ENCODE measurements at places on chromosomes 16 and 17.
A peak's percentile ranks its signal among the peaks of the same experiment; 100 is the strongest.

- DNase-seq = no peak
These were observed 77.0 kb downstream of the CYTH1 start for GRCh38 chr17:78705071-78705470.

- no peak for DNase-seq
These were observed 24.8 kb downstream of the RANBP10 start for GRCh38 chr16:67781565-67781921.

DNA sequence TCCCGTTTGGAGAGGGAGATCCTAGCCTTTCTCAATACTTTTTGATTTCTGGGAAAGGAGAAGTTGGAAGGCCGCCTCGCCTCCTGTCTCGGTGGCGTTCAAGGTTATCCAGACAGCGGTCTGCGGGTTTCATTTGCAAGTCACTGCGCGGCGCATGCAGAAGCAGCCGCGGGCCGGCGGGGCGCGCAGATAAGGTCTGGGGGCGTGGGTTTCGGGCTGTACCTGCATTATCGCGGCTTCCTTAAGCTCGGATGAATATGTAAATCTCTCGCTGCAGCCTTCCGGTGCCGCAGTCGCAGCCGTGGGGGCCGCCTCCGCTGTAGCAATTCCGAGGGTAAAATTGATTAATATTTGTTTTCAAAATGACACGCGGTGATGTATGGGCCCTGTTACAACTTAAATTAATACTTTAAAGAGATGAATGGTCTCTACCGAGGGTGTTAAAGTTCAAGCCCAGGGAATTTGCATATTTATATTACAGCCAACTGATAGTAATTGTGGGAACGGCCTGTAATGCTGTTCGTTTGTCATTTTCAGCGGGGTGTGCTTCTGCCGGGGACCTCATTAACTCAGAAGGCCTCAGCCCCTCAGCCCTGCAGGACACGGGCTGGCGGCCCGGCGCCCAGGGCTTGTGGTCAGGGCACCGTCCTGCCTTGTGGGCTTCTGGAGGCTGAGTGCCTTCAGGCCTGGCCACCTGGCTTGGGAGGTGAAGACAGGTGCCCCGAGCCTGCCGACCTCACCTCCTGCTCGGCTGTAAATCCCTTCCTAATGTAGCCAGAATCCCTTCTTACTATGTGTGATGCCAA lies 99.4 kb downstream of the CYLD start:
- peak; percentile 82 for DNase-seq

GRCh38 chr16:3252967-3253366 lies 3.5 kb downstream of the MEFV start:
- no peak for DNase-seq

GRCh38 chr16:20839504-20839903 lies 33.2 kb downstream of the REXO5 start:
- DNase-seq = no peak

DNA sequence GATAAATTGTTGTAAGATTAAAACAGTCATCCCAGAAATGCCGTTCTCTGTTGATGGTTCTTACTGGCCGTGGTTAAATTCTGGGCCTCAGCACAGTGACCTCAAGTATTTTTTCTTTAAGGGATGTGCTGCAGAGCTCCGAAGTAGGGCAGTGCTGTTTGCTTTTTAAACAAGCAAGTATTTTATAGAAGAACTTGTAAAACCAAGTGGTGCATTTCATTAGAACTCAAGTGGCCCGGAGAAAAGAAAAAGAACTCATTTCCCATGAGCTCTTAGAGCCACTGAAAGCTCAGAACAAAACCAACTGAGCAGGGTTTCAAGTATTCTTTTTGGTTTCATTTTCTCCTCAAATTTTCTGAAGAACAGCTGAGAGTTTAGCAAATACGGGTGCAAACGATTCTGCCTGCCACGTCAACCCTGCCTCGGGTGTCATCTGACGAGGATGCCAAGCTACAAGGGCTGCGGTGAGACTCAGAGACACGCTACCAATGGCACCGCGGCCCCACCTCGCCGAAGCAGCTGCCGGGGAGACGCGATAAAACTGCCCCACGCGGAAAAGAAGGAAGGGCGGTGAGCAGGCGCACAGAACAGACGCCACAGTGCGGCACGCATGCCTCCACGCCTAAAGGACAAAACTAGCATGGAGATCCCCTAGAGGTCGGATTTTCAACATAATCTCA lies 6.3 kb downstream of the LMF1 start:
- DNase-seq = no peak

DNA sequence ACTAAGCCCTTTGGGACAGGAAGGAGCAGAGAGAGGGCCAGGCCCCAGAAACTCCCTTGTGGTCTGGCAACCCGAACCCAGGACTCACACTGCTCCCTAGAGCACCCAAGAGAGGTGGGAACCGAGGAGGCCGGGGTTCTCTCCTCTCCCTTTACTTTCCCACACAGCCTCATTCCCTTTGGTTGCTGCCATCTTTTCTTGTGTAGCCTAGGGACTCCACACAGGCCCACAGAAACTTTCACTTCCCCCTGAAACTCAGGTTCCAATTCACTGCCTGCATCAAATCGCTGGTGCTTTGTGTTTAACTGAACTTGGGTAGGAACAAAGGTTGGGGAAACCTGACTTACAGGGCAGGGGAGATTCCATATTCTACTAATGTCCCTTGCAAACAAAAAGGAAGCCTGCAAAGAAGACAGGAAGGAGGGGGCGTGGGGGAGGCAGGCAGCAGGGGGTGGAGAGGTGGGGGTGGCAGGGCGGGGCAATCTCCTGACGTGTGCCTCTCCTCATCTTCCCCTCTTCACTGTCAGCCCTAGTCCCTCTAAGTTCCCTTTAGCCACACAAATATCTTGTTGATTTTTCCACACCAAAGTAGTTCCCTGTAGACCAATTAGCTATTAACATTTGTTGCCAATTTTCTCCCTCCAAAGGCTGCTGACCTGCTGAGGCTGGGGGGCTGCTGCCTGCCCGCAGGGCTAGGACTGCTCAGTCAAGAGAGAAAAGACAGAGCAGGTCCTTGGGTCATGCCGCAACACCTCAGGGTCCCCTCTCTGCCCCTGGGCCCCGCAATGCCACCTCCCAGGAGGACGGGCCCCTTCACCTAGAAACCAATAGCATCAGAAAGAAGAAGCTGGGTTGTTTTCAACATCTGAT lies 8.0 kb downstream of the ST3GAL2 start:
- no peak for DNase-seq

GRCh38 chr16:31527734-31528274 lies at the start of gene AHSP:
Gene AHSP, plus strand, starts transcription at chr16:31527900. Its CDS starts 240 bp downstream, at chr16:31528140.
- no peak for DNase-seq

- no peak for DNase-seq
These were observed 41.8 kb downstream of the EMP2 start for GRCh38 chr16:10538583-10538982.

GRCh38 chr17:75808549-75808904 lies 23.9 kb downstream of the UNK start:
- no peak for DNase-seq

DNA sequence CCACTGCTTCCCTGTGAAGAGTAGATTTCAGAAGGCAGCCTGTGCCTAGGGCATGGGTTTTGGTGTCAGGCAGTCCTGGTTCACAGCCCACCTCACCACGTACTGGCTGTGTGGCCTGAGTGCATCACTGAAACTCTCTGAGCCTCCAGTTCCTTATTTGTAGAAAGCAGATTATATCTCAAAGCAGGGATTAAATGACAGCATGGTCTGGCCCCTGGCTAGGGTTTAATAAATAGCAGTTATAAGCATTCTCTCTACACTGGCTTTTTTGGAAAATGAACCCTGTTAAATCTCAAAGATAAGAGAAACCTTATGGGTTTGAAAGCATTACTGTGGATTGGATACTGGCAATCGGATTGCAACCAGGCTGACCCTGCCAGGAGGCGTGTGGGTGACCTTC lies 2.9 kb upstream of the MT1M start:
- no peak for DNase-seq

GRCh38 chr16:88504489-88505404 lies 51.7 kb downstream of the ZFPM1 start:
- DNase-seq = no peak

GRCh38 chr17:68973098-68973846 lies 18.1 kb upstream of the ABCA8 start:
- DNase-seq = no peak

- no peak for DNase-seq
These were observed 196.1 kb downstream of the NTN1 start for GRCh38 chr17:9217151-9218056.

DNA sequence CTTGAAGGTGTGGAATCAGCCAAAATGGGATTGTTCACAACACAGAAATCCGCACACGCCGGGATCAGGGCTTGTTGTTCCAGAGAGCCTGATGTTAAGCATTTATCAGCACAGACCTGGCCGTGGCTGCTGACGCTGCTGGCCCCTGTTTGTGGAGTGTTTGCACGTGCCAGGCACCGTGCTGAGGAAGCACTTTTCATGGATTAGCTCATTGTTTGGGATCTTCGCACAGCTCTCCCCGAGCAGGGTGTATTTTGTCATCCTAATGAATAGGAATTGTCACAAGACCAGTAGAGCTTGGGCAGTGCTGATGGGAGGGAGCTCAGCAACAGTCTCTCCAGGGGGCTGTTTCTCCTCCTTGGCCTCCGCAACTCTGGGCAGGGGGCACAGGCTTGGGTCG lies 160.4 kb upstream of the PLCG2 start:
- DNase-seq = no peak

DNA sequence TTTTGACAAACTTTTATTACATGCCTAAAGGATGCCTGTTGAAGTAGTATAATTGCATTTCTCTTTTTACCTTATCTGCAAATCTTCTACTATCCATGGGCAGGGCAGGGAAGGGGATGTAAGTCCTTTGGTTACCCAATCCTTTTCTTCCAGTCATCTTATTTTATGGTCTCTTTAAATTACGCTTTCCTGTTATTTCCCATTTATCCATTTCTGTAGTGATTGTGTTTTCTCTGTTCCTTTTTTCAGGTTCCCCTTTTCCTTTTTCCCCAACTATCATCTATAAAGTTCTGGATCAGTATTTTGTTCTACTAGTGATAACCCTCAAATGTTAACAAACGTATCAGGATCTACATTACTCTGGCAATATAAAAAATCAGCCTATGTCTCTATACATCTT lies 3.3 kb upstream of the ABCA9 start:
- DNase-seq = no peak

GRCh38 chr16:10356870-10357842 lies 28.7 kb upstream of the ATF7IP2 start:
- peak; percentile 40 for DNase-seq

DNA sequence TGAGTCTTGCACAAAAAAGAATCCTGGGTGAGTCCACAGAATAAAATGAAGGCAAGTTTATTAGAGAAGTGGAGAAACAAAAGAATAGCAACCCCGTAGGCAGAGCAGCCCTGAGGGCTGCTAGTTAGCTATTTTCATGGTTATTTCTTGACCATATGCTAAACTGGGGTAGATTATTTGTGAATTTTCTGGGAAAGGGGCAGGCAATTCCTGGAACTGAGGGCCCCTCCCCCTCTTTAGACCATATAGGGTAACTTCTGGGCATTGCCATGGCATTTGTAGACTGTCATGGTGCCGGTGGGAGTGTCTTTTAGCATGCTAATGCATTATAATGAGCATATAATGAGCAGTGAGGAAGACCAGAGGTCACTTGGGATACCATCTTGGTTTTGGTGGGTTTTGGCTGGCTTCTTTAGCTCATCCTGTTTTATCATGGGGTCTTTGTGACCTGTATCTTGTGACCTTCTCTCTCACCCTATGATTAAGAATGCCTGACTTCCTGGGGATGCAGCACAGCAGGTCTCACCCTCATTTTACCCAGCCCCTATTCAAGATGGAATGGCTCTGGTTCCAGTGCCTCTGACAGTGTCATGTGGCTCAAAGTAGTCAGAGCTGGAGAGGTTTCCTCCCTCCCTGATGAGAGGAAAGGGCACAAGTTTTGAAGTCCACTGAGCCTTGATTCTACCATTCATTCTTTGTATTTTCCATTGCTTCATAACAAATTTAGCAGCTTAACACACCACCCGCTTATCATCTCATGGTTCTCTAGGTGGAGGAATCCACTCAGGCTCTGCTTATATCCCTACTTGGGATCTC lies 55.7 kb upstream of the LGALS9 start:
- no peak for DNase-seq

DNA sequence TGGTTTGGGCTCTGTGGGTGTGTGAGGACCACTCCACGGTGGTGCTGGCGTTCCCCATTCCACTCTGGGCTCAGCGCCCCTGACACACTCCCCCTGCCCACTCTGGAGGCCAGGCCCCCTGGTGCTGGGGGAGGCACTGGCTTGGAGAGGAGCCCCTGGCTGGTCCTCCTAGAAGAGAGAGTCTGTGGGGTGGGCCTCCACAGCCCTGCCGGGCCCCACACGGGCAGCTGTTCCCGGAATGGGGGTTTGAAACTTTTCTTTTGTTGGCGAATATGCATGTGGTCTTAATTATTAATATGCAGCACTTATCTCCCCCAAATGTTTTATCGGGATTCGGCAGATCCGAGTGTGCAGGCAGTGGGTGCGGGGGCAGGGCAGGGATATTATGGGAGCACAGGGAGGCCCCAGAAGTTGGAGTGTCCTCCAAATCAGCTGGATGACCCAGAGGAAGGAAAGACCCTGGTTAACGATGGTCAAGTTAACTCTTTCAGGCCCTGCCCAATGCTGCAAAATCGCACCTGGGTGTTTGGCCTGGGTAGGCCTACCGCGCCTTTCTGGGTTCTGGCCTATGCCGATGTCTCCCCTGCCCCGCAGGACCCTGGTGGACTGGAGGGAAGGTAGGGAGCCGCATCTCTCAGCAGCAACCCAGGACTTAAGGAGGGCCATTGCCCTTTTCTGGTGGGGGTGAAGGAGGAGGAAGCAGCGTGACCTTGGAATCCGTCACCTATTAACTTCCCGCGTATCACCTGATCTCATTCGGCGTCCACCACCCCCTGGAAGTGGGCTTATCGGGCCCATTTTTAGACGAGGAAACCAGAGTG lies 36.0 kb downstream of the TMEM235 start:
- DNase-seq = peak; percentile 74

- DNase-seq = no peak
These were observed 89.9 kb downstream of the IRF8 start for GRCh38 chr16:85988723-85989313.

GRCh38 chr17:61484174-61484573 lies 32.0 kb downstream of the TBX4 start:
- no peak for DNase-seq

GRCh38 chr17:35909408-35909807 lies 21.2 kb downstream of the RDM1 start:
- DNase-seq = no peak

- DNase-seq = no peak
These were observed 9.2 kb downstream of the STAT3 start for GRCh38 chr17:42378959-42379594.

DNA sequence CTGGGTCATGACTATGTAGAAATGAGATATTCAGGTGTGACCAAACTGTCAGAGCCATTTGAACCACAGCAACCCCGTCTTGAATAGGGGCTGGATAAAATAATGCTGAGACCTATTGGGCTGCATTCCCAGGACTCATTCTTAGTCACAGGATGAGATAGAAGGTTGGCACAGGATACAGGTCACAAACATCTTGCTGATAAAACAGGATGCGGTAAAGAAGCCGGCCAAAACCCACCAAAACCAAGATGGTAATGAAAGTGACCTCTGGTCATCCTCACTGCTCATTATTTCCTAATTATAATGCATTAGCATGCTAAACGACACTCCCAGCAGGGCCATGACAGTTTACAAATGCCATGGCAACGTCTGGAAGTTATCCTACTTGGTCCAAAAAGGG lies 545.5 kb downstream of the TMEM114 start:
- DNase-seq = no peak
